ENCODE measurements at places on chromosomes 3 and 15.

DNA sequence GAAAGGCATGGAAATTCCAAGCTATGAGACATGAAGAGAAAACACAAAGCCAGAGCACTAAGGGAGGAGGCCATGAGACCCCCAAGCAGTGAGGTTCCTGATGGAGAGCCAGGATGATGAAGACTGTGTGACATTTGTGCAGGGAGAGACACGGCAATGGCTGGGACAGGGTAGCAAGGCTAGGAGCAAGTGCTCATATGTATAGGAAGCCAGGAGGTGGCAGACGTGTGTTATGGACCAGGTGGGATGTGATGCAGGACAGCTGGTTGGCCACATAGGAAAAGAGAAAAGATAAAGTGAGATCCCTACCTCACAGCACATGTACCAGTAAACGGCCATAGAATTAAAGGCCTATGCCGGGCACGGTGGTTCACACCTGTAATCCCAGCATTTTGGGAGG is 112.7 kb downstream of the APBA2 start:
- DNase-seq, result no peak

- DNase-seq, result no peak
Observed at GRCh38 chr3:149969110-149969939, 1.4 kb downstream of the PFN2 start.

DNA sequence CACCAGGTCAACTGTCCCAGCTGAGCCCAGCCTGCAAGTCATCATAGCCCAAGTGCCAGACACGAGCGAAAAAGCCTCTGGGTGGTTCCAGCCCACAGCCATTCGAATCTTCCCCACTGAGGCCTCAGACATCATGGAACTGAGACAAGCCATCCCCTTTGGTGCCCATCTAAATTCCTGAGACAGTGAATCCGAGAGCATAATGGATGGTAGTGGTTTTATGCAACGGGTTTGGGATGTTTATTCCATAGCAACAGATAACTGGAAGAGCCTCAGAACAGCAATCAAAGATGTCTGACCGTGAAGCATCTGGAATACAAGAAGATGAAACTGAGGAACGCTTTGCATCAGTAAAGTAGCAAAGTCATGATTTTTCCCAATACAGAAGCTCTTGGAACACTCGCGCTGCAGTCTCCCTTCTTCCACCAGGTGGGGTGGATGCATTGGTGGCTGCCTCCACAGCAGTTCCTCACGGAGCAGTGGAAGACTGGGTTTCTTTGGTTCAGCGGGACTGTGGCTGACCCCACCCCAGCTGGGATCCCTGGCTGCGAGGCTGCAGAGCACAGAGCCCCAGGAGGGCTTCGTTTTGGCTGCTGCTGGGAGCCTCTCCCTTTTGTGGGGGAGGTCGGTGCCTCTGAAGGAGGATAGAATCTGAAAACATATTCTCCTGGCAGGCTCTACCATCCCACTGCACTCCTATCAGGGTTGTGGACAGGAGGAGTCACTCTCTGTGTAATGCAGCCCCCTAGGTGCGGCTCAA is 26.4 kb upstream of the PDE8A start:
- peak; percentile 32 for DNase-seq

DNA sequence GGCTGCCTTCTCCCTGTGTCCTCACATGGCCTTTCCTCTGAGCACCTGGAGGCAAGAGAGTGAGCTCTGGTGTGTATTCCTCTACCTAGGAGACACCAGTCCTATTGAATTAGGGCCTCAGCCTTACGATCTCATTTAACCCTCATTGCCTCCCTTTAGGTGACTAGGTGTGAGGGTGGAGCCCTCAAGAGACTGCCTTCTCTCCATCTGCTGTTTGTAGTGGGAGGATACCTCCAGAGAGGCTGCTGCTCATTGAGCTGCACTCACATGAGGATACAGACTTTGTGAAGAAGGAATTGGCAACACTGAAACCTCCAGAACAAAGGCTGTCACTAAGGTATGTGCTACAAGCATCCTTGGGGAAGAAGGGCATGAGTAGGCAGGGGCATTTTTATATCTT is at the start of gene CCR8:
TSS of gene CCR8 (plus strand) at position 217 of the 400 bp plus-strand sequence. CDS start 2,623 bp downstream, outside the sequence.
- DNase-seq, result no peak

GRCh38 chr3:136678981-136679380 is 73.2 kb downstream of the STAG1 start:
- DNase-seq, result no peak

GRCh38 chr3:190205739-190206138 is 85.0 kb upstream of the P3H2 start:
- DNase-seq, result no peak

DNA sequence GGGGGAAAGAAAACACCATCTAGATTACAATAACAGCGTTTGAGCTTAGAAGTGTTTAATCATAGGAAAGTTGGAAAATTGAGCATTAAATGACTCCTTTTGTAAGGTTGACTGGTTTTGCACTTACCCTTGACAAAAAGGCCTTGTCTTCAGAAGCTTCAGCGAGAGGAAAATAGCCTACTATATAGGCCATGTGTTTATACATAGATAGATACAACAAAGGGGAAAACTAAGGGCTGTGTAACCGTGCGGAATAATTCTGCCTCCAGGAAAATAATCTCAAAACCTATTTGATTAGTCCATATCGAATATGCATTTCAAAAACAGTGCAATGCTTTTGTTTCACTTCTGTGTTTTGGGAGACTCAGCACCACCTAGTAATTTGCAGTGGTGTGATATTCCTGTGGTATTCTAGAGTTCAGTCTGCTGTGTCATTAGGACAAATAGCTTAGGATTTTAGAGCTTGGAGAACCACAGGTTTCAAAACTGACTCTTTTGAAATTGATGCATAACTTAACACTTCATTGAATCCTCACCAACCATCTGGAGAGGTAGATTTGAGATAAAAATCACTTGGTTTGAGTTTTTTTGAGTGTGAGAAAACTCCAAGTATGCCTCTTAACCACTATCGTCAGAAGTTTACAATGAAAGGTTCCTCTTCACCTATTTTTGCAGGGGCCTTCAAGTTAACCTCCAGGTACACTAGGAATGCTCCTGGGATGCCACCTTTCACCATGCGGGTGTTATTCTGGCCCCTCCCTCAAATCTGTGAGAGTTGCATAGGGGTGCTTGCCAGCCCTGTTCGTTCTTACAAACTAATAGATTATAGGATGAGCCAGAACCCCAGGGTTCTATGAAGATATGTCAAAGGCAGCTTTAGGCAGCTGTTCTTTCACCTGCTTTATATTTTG is 1.9 kb downstream of the ARHGAP31 start:
- no peak for DNase-seq

DNA sequence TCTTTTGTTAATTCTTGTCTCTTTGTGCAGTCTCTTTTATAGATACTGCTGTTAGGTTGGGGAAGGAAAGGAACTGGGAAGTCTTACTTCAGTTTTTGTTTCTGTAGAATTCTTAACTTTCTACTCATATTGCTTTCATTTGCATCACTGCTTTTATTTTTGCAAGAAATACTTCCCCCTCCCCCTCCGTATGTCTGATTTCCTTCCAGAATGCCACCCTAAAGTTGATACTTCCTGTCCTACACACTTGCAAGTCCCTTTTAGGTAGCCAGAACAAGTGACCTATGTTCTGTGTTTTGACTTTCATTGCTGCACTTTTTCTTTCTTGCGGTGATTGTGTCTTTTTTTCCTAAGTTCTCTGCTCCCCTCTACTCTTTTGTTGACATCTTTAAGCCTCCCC is 477.4 kb downstream of the RSL24D1 start:
- no peak for DNase-seq

- no peak for DNase-seq
Observed at GRCh38 chr3:38314112-38314763, 32.1 kb downstream of the SLC22A14 start.

GRCh38 chr3:12503126-12503957 is 19.1 kb downstream of the TSEN2 start:
- DNase-seq, result no peak

- no peak for DNase-seq
Observed at GRCh38 chr3:155424323-155424710, 130.8 kb upstream of the STRIT1 start.

GRCh38 chr3:197336348-197336747 is 37.9 kb upstream of the DLG1 start:
- DNase-seq, result no peak

DNA sequence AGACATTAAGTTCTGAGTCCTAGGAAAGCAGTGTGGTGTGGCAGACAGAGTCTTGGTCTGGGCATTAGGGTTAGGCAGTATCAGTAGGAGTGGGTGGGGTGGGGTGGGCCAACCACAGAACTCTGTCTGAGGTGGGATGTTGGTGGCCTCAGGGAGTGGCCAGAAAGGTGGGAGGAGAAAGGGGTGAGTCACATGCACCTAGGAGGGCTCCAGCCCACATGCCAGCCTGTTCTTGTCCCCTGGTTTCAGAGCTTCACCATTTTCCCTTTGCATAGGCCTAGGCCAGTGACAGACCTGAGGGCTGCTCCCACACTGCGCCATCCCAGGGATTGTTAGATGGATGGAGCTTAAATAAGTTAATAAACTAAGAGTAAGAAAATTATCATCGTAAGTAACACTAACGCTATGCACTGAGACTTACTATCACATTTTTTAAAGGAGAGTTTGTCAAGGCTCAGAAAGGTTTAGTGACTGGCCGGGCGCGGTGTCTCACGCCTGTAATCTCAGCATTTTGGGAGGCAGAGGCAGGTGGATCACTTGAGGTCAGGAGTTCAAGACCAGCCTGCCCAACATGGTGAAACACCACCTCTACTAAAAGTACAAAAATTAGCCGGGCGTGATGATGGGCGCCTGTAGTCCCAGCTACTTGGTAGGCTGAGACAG is 33.8 kb downstream of the DNASE1L3 start:
- no peak for DNase-seq

DNA sequence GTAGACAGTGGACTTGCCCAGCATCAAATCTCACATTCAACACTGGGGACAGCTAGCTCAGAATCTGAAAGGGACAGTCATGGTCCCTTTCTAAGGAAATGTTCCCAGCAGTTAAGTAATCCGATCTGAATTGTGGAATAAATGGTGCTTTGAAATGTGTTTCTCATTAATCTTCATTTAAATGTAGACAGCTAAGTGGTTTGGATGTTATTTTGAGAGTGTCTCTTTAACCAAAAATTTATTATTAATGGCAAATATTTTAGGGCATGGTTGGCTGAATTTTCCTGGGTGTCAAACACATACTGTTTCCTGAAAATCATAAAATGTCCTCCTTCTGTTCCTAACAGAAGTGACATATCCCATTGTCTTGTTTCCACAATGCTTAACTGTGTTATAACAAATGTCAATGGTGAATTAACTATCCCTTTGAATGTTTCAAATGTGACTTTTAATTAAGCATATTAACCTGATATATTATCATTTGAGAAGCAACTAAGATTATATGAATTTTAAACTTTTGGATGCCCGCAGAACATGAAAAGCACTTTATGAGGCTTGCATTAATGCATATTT is 210.8 kb downstream of the CHST2 start:
- DNase-seq, result no peak

DNA sequence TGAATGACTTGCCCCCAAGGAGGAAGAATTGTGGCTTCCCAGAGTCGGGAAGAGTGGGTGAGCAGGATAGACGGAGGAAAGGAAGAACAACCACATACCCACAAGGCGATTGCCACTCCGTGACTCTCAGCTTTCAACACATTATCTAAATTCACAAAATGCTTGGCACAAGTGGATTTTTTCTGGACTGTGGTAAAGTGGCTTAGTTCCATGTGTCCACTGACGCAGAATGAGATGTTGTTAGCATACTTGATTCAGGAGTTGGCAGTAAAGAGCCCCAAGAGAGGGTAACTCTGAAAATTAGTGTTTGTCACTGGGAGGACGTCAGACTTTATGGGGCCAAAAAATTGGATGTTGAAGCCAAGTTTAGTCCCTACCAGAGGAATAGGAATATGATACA is 198.8 kb upstream of the CTNNB1 start:
- DNase-seq, result no peak

DNA sequence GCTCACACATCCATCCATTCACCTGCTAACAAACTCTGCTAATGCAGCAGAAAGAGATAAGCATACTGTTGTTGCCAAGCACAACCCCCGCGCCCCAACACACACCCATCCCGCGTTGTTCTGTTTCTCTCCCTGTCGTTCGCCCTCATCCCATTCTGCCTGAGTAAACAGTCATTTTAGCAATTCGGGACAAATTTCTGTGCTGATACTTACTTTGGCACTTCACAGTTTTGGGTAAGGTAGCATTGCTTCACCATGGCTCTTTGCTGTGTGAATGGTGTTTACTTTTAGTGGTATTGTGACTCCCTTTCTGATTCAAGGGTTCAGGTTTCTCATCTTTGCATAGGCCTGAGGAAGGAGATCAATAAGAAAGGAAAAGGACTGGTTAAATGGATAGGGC is 149.7 kb downstream of the AKAP13 start:
- no peak for DNase-seq

GRCh38 chr3:126711121-126711760 is 7.2 kb downstream of the CHCHD6 start:
- DNase-seq, result no peak

GRCh38 chr15:64288577-64288976 is 67.4 kb downstream of the CSNK1G1 start:
- no peak for DNase-seq

DNA sequence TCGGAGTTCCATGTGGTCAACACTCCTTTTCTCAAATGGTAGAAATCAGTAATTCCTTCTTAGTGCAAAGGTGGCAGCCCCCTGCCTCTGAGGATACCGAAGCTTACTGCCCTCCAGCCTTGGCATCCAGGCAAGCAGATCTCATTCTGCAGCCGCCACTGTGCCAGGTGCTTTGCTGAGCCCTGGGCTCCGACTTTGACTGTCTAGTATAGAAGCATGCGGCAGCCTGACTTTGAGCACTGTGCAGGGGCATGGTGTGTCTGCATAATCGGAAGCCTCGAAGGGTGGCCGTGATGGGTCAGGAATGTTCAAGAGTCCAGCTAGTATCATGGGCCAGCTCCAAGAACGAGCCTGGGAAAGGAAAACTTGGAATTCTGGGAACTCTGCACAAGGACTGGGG is 39.7 kb downstream of the ABTB1 start:
- DNase-seq, result no peak

- DNase-seq, result peak; percentile 42
Observed at GRCh38 chr15:45187894-45188830, at the start of gene SHF. TSS of gene SHF (minus strand) at chr15:45187966. CDS start at chr15:45187951, 15 bp downstream.

- DNase-seq, result no peak
Observed at GRCh38 chr15:89499156-89499555, 2.8 kb upstream of the RHCG start.

- DNase-seq, result peak; percentile 30
Observed at GRCh38 chr15:67520321-67521028, 456 bp upstream of the C15orf61 start.

Data from memory B cell (primary cell).